ENCODE measurements at places on chromosomes 12 and 14.
A peak's percentile ranks its signal among the peaks of the same experiment; 100 is the strongest.

DNA sequence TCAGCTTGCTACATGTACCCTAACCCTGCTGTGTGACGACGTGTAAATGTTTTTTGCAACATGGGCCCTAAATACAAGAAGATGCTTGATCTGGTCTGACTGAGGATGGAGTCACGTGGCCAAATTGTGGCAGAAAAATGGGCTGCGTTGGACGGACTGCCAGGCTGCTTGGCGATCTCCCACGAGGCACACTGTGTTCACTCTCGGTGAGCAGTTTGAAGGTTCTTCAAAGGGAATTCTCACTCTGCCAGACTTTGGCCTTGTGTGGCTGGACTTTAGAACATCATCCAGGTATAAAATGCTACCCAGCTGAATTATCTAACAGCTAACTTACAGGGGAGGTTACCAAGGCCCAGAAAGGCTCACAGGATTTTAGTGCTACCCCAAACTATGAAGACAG lies 85.1 kb downstream of the KDM2B start:
- DNase-seq, result peak; percentile 42

DNA sequence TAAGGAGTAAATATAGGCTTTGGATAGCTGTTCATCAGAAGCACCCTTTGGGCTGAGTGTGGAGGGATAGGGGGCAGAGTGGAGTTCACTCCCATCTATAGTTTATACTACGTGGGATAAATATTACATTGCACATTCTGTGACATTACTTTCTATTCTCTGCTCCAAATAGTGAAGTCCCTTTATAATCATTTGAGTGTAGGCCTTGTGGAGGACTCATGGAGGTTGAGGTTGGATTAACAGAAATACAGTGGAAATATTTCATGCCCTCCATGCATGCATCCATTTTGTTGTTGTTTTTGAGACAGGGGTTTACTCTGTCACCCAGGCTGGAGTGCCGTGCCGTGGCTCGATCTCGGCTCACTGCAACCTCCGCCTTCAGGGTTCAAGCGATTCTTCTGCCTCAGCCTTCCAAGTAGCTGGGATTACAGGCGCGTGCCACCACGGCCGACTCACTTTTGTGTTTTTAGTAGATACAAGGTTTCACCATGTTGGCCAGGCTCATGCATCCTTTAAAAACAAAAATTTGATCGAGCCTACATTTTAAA lies 1.4 kb downstream of the CHPT1 start:
- DNase-seq, result peak; percentile 87

GRCh38 chr12:89225401-89225800 lies 126.9 kb downstream of the DUSP6 start:
- DNase-seq, result peak; percentile 17

DNA sequence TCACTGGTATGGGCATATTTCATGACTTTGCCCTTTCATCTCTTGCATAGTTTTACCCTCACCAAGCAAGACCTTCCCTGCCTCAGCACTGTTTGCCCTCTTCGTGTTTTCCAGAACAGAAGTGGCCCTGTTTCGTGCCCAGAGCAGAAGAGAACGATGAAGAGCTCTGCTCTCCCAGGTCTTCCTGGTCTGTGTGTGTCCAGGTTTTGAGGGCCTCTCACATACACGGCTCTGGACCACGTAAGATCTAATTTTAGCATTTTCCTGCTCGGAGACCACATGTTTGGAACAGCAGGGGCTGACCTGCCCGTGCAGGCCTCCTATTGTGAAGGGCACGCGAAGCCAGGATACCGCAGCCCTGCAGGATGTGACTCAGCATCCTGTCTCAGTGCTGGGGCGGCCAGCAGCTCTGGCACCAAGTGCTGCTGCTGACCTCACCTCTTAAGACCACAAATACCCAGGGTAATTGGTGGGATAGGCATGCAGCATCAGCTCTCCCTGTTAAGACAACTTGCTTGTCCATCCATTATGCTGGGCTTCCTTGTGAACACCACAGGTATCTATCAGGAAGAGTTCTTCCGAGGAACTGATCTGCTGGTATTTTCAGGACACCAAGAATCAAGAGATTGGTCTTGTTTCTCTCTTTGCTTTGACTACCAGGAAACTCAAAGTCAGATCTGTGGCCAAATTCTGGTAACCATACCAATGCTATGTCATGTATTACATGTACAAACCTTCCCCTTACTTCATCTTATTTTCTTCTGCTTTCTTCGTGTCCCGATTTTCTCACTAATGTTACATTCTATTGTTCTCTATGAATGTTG lies 19.0 kb downstream of the SSH1 start:
- DNase-seq, result peak; percentile 93

All from osteoblast (primary cell).